ENCODE measurements at places on chromosomes 12 and 14. TPM values are rescaled to one million over a fixed set of nuclear protein-coding genes. Genes with fewer than 3 reads are reported as not detected.

The FOXG1 gene
- total RNA-seq = 16.7 TPM

The ESR2 gene
- total RNA-seq = not detected

The SLC38A4 gene
- 2.7 TPM for total RNA-seq

DNA sequence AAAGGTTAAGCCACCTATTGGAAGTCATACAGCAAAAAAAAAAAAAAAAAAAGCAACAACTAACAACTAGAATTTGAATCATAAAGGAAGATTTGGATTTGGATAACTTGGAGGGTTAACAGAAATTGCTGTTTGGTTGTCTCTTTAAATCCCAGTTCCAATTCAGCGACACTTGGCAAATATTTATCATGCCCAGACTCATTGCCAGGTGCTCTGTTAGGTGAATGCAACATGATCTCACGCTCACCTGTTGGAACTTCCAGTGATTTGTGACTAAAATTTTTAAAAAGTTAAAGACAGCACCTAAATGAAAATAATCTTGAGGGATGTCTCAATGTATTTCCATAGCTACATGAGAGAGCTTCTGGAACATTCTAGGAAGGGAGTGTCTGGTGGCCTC lies 103.7 kb downstream of the TBX3 start:
- no peak for DNase-seq

DNA sequence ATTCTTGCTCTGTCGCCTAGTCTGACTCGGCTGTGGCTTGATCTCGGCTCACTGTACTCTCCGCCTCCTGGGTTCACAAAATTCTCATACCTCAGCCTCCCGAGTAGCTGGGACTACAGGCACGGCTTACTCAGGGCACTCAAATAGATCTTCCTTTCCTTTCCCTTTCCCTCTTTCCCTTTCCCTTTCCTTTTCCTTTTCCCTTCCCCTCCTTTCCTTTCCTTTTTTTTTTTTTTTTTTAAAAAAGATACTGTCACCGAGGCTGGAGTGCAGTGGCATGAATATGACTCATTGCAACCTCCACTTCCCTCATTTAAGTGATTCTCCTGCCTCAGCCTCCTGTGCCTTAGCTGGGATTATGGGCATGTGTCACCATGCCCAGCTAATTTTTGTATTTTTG lies 86.0 kb downstream of the AEBP2 start:
- DNase-seq = peak; percentile 18

DNA sequence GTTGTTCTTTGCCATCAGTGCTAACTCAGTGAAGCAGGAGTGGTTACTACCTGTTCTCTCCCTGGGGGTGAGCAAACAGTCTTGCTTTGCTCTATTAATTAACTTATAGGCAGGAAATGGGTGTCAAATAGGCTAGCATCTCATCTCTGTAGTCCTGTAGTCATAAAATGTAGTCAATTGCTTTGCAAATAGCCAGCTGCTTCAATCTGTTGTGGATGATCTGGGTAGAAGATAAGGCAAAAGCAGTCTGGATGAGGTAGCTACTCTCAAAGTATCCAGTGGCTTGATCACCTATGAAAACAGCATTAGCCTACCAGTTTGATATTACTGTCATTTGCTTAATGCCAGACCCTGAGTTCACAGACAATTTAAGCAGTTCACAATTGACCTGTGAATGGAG lies 369.0 kb upstream of the TMTC1 start:
- no peak for DNase-seq

The DDX24 gene
- 137 TPM for total RNA-seq

DNA sequence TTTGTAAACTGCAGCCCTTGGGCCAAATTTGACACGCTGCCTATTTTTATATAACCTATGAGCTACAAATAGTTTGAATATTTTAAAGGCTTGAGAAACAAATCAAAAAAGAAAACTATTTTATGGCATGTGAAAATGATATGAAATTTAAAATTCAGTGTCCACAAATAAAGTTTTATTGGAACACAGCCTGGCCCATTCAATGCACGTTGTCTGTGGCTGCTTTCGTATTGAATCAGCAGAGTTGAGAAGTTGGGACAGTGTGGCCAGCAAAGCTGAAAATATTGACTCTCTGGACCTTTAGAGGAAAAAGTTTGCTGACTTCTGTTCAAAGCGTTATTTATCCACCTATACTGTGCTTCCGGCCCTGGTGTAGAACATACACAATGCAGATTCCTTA lies 654.2 kb downstream of the MED13L start:
- DNase-seq = no peak

The KIAA0586 gene
- total RNA-seq = 17.0 TPM

The IL22 gene
- total RNA-seq = not detected

DNA sequence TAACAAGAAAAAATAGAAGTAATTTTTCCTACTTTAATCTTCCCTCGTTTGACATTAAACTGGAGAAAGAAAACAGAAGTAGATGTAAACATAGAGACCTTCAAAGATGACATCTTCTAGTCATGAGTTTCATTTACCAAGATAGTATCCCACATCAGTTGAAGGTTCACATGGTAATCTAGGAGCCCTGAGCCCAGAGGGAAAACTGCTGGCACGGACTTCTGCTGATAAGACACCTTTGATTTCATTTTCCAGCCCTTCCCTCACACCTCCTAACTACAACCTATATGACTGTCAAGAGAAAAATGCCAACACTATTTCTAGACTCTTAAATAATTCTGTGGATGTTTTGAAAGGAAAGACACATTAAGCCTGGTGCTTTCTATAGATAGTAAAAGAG lies 46.0 kb upstream of the CCDC175 start:
- no peak for DNase-seq

DNA sequence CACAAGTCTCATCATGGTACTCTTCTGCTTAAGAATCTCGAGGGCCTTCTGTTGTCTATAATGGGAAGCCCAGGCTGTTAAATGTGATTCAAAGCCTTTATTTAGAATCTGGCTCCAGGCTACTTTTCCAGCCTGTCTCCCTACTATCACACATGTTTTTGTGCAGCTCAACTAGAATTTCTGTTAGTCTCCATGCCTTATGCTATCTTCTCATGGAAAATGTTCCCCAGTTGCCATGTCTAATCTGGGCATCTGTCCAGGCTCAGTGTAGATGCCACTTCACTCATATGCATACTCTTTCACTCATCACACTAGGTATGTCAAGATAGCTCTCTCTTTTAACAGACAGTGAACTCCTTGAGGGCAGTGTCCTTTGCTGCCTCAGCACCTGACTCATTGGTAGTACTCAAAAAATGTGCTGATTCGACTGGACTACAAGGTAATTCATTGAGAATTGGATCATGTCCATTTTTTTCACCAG lies 145.3 kb downstream of the TTLL5 start:
- peak; percentile 39 for DNase-seq

The RPGRIP1 gene
- total RNA-seq = not detected
